ENCODE measurements at places on chromosomes 3 and 15.

DNA sequence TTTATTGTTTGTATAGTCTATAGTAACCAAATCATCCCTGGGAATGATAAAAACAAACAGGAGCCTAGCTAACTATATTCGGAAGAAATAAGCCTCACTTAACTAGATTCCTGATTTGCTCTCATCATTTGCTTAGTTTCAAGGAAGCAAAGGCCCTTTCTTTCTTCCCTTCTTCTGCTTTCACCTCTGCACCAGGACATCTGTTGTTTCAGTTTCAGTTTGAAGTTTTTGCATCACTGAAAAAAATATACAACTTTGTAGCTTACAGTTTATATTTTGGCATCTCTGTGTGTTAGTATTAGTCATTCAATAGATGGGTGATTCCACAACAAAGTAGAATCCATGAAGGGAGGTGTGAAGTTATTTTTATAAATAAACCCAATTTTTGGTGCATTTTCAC, 113.6 kb upstream of the SNTN start:
- no peak for DNase-seq

GRCh38 chr3:125379483-125379882, 4.4 kb upstream of the ZNF148 start:
- DNase-seq, result no peak

GRCh38 chr15:85764649-85765277, 30.0 kb downstream of the KLHL25 start:
- DNase-seq, result no peak

- peak; percentile 70 for DNase-seq
Measured at GRCh38 chr3:128993461-128994172, at the start of gene CFAP92. Gene CFAP92, minus strand, starts transcription at chr3:128994076. Its CDS starts 772 bp downstream, at chr3:128993304.

DNA sequence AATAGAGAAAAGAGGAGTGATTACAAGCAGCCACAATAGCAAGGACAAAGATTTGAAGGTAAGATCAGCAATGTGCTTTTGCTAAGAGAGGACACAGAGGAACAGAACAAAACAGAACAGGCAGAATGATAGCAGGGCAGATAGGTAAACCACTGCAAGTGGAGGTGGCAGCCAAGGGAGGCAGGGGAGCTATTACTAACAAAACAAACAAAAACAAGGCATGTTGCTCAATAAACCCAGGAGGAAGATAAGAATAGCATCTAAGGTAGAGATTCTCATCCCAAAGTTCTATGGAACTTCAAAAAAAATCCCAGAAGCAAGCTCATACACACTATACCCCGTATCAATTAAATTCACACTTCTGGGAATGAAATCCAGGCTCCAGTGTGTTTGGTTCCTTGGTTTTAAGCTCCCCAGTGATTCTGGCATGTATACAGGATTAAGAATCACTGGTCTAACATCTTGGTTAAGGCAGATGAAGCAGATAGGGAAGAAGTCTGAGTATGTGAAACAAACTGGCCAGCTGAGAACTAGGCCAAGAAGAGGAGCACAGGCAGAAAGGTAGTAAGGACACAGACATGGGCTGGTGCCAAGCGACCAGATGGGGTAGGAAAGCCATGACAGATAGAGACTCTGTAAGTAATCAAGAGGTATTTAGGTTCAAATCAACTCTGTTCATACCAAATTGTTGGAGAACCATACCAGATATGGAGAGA, 189.2 kb downstream of the DTWD1 start:
- DNase-seq, result peak; percentile 38

DNA sequence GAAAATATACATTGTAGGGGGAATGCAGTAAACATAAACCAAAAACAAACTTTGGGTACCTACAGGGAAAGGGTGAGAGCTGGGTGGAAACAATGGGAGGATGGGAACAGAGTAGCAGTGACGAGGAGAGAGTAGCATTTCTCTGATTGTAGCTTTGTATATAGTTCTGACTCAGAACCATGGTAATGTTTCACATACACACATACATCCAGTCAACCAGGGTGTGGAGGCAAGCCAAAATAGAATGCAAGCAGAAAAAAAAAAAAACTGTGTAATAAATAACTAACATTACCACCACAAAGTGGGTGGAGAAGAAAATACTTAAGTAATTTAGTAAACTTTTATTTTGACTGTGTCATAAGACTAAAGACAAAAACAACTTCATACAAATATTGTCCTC, 27.2 kb downstream of the BCL2A1 start:
- DNase-seq, result peak; percentile 61

GRCh38 chr3:168968609-168969008, 694.9 kb downstream of the MECOM start:
- no peak for DNase-seq

GRCh38 chr3:183033746-183034145, 53.4 kb upstream of the DCUN1D1 start:
- DNase-seq, result no peak

DNA sequence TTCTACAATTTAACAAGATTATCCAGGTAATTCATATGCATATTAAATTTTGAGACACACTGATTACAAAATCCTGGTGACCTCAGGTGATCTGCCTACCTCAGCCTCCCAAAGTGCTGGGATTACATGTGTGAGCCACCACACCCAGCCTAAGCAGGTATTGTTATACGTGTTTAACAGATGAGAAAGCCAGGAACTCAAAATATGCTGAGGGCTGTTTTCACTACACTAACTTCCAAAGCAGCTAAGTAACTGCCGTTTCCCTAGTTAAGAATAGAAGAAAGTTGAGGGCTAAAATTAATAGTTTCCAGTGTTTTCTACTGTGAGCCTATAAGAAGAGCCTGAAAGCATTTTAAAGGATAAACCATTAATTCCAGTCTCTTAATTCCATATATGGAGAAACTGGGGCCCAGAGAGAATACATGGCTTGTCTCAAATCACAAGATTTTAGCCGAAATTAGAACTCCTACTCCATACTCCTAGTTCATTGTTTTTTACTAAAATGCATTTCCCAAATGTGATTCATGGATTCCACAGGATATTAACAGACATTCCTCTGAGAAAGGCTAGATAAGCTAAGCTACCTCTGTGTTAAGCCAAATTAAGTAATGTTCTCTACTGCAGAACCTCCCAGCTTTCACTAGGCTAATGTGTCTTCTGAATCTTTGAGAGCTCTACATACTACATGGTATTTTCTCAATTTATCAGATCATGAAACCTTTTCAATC, 17.0 kb upstream of the AVEN start:
- peak; percentile 29 for DNase-seq

DNA sequence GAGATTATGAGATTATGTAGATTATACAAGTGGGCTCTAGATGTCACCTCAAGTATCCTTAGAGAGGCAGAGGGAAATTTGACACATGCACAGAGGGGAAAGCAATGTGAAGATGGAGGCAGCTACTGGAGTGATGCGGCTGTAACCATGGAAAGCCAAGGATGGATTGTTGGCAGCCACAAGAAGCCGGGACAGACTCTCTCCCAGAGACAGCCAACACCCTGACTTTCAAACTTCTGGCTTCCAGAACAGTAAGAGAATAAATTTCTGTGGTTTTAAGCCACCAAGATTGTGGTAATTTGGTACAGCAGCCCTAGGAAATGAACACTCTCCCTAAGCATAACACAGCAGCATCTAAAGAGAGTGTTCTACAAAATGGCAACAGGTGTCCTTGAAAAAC, 34.4 kb upstream of the PRICKLE2 start:
- DNase-seq, result no peak

DNA sequence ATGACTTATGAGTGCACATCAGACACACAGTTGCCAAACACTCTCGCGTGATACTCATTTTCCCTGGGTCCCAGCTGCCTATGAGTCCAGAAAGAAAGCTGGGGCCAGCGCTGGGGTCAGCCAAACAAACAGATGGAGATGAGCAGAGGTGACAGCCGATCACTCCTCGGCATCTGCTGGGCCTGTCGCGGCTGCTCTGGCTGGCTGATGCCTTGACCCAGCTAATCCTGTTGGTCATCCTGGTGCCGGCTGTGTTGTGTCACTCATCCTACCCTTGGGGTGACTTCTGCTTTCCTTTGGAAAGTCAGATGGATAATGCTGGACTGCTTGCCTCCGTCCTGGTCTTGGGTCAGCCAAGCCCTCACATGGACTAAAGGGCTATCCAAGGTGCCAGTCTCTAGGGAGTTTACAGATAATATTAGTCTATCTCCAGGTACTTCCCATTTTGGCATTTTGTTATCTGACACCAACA, 105.3 kb upstream of the PDZRN3 start:
- no peak for DNase-seq

DNA sequence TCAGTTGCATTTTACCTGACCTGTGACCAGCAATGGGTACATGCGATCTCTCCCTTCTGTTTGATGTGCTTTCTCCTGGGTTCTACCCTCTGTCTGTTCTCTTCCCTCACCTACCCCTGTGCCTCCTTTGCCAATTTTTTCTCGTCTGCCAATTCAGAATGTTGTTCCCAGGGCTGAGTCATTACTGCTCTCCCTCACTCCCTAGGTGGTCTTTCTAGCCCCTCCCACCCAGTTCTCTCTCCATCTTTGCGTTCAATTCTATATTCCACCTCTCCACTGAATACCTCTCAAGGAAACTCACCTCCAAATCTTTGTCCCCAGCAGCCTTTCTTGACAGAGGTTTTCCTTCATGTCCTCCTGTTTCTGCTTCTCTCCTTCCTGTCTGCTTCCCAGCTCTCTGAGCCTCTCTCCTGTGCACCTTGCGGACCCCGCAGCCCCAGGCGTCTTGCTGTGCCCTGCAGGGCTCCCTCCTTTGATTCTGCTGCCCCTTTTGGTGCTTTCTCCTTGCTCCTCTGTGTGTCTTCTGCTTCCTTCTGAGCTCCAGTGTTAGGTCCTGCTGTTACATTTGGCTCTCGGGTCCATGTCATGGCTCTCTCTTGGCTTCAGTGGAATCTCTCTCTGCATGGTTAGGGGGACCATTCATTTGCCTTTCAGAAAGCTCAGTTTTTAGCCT, 398.2 kb upstream of the TPM1 start:
- DNase-seq, result no peak
